ENCODE measurements at places on chromosomes 11 and 22. TPM values are rescaled to one million over a fixed set of nuclear protein-coding genes. Genes with fewer than 3 reads are reported as not detected.

The JHY gene
- polyA plus RNA-seq: 1.3 TPM

The SLC17A6 gene
- polyA plus RNA-seq: not detected

The IGSF9B gene
- 11.8 TPM for polyA plus RNA-seq

The ANO1 gene
- polyA plus RNA-seq: 6.3 TPM

The SHISA8 gene
- polyA plus RNA-seq: 0.33 TPM

The OR4S2 gene
- not detected for polyA plus RNA-seq

The DSCAML1 gene
- 0.63 TPM for polyA plus RNA-seq

The SF1 gene
- polyA plus RNA-seq: 225 TPM

The MISFA gene
- polyA plus RNA-seq: 5.9 TPM

The DERL3 gene
- 0.66 TPM for polyA plus RNA-seq

The FOXRED1 gene
- 28.0 TPM for polyA plus RNA-seq

The NXPE4 gene
- polyA plus RNA-seq: not detected

The OR5A1 gene
- not detected for polyA plus RNA-seq

The FGF19 gene
- polyA plus RNA-seq: 0.53 TPM

The DBX1 gene
- 5.3 TPM for polyA plus RNA-seq

The JRKL gene
- polyA plus RNA-seq: 10.6 TPM

The ELFN2 gene
- polyA plus RNA-seq: 1.4 TPM

The SLC22A25 gene
- polyA plus RNA-seq: not detected

The MYO7A gene
- polyA plus RNA-seq: 4.0 TPM
